ENCODE measurements at places on chromosomes 6 and 20.

DNA sequence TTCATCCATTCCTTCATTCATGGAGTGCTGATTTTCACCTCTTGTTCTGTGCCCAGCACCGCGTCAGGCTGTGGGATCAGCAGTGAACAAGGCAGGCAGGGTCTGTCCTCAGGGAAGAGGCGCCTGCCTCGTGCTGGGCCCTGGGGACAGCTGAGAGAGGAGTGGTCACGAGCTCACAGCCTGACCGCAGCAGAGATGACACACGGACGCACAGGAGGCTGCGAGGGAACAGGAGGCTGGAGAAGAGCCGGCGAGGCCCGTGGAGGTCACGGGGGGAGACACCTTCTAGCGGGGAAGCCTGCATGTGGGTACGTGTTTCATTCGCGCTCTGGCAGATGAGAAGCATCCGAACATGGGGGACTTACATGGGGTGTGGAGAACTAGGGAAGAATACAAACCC is 27.5 kb downstream of the PXDC1 start:
- peaks cover 38% of the 10 kb centered on the region for H3K4me1 ChIP-seq
- H3K27ac ChIP-seq, result no peak overlapping the region
- peaks cover 63% of the 10 kb centered on the region for H3K36me3 ChIP-seq
- no peaks in the 10 kb centered on the region for H3K27me3 ChIP-seq

- no peaks in the 10 kb centered on the region for H3K27me3 ChIP-seq
- peak overlapping the region; percentile 93 for H3K27ac ChIP-seq
- peaks cover 51% of the 10 kb centered on the region for H3K36me3 ChIP-seq
- peaks cover 32% of the 10 kb centered on the region for H3K4me1 ChIP-seq
- H3K4me3 ChIP-seq, result peak overlapping the region; percentile 77
These were observed 1.2 kb downstream of the DXO start for GRCh38 chr6:31970604-31971271.

DNA sequence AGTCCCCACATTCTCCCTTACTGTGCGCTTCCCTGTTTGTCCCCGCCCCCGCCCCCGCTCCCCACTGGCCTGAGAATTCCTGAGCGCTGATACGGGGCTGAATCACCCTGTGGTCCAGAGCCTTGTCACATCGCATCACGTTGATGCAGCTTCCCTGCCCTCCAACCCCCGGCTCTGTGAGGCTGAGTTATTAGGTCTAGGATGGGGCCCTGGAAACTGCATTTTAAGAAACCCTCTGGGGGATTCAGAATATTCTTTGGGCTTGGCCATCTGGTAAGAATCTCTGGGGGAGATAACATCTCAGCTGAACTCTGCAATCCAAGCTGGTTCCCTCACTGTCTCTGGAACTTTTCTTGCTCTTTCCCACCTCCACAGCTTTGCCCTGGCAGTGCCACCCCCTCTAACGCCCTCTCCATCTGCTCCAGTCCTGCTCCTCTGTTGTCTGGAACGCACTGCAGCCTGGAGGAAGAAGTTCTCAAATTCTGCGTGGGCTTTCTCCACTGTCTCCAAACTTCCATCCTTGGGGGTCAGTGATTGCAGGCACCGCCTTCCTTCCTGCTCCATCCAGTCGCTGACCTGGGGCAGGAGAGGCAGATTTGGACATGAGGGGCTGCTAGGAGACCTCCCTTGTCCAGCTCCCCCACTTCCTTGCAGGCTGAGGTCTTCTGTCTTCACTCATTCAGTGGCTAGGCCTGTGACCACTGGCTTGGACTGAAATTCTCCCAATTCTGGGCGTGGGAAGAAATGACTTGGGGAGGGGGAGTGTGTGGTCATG is 42.6 kb downstream of the KIAA1755 start:
- H3K27ac ChIP-seq, result no peak overlapping the region
- H3K27me3 ChIP-seq, result no peaks in the 10 kb centered on the region
- no peak for DNase-seq
- H3K4me1 ChIP-seq, result peaks cover 5% of the 10 kb centered on the region
- H3K36me3 ChIP-seq, result no peaks in the 10 kb centered on the region

DNA sequence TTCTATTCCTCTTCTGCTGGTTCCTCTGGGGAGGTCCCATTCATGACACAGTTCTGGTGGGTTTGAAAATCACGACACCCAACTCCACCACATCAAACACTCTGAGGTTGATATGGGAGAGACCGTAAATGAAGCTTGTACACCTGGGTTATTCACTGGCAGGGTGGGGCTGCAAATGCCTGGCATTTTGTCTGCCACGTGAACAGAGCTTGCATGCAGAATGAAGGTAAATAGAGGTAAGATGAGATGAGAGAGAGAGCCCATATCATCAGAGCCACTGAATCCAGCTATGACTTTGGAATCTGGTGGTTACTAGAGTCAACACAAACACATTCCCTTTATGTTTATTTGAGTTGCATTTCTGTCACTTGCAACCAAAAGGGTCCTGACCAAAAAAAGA is 97.4 kb downstream of the BANF2 start:
- H3K27ac ChIP-seq, result no peak overlapping the region
- no peak for DNase-seq
- H3K4me1 ChIP-seq, result peaks cover 20% of the 10 kb centered on the region
- H3K4me3 ChIP-seq, result no peak overlapping the region
- H3K27me3 ChIP-seq, result no peaks in the 10 kb centered on the region
- H3K36me3 ChIP-seq, result no peaks in the 10 kb centered on the region

- H3K36me3 ChIP-seq, result no peaks in the 10 kb centered on the region
- DNase-seq, result no peak
- H3K27me3 ChIP-seq, result no peaks in the 10 kb centered on the region
- H3K4me1 ChIP-seq, result no peaks in the 10 kb centered on the region
These were observed 317.0 kb downstream of the CDC5L start for GRCh38 chr6:44704240-44705150.

- H3K27ac ChIP-seq, result no peak overlapping the region
- H3K36me3 ChIP-seq, result peaks cover 16% of the 10 kb centered on the region
- H3K27me3 ChIP-seq, result no peaks in the 10 kb centered on the region
- no peak for DNase-seq
- H3K4me1 ChIP-seq, result peaks cover 12% of the 10 kb centered on the region
These were observed 5.5 kb downstream of the RWDD2A start for GRCh38 chr6:83198486-83199172.

- no peak overlapping the region for H3K4me3 ChIP-seq
- peaks cover 20% of the 10 kb centered on the region for H3K4me1 ChIP-seq
- no peaks in the 10 kb centered on the region for H3K27me3 ChIP-seq
- peak; percentile 94 for DNase-seq
- no peaks in the 10 kb centered on the region for H3K36me3 ChIP-seq
These were observed 49.4 kb upstream of the PTPN1 start for GRCh38 chr20:50460608-50461267.

GRCh38 chr6:41970436-41970846 is 28.8 kb upstream of the CCND3 start:
- H3K27ac ChIP-seq, result no peak overlapping the region
- H3K4me1 ChIP-seq, result peaks cover 5% of the 10 kb centered on the region
- H3K27me3 ChIP-seq, result no peaks in the 10 kb centered on the region

- H3K4me3 ChIP-seq, result peak overlapping the region; percentile 59
- peak; percentile 63 for DNase-seq
- peaks cover 4% of the 10 kb centered on the region for H3K27me3 ChIP-seq
- peaks cover 36% of the 10 kb centered on the region for H3K4me1 ChIP-seq
- no peaks in the 10 kb centered on the region for H3K36me3 ChIP-seq
- H3K27ac ChIP-seq, result no peak overlapping the region
These were observed 296.6 kb downstream of the PHACTR1 start for GRCh38 chr6:13012977-13013680.

- DNase-seq, result peak; percentile 95
- no peaks in the 10 kb centered on the region for H3K36me3 ChIP-seq
- peaks cover 38% of the 10 kb centered on the region for H3K4me1 ChIP-seq
These were observed 1.1 kb downstream of the SPAG4 start for GRCh38 chr20:35616465-35617396.

- DNase-seq, result no peak
- peak overlapping the region; percentile 3 for H3K27ac ChIP-seq
- H3K36me3 ChIP-seq, result no peaks in the 10 kb centered on the region
These were observed 131.0 kb upstream of the PHACTR1 start for GRCh38 chr6:12585497-12585958.

DNA sequence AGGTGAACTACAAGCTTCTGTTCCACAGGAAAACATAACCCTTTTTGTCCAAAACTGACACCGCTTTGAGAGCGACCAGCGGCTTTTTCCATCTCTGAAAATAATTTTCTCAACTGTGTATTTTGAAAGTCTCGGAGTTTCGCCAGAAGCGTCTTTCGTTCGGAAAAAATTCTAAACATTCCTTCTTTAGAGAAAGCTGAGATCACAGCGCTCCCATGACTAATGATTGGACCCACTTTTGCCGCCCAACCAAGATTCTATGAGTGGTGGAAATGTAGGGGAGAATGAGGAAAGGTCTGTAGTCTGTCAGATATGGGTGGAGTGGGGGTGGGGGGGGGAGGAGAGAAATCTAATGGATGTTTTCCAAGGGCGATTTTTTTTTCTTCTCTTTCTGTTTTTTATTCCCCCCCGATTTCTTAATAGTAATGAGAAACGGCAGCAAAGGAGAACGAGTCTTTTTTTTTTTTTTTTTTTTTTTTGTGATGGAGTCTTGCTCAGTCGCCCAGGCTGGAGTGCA is 189.3 kb downstream of the TRIM27 start:
- H3K36me3 ChIP-seq, result no peaks in the 10 kb centered on the region
- no peak overlapping the region for H3K27ac ChIP-seq
- DNase-seq, result no peak

- H3K36me3 ChIP-seq, result no peaks in the 10 kb centered on the region
- H3K4me1 ChIP-seq, result peaks cover 15% of the 10 kb centered on the region
- H3K27me3 ChIP-seq, result no peaks in the 10 kb centered on the region
- no peak overlapping the region for H3K4me3 ChIP-seq
These were observed 511.9 kb downstream of the KIF16B start for GRCh38 chr20:16061351-16061750.

- H3K4me3 ChIP-seq, result no peak overlapping the region
- H3K36me3 ChIP-seq, result no peaks in the 10 kb centered on the region
- peaks cover 22% of the 10 kb centered on the region for H3K4me1 ChIP-seq
- H3K27me3 ChIP-seq, result peaks cover 42% of the 10 kb centered on the region
- H3K27ac ChIP-seq, result no peak overlapping the region
These were observed 12.5 kb downstream of the TFAP2B start for GRCh38 chr6:50831186-50831585.

DNA sequence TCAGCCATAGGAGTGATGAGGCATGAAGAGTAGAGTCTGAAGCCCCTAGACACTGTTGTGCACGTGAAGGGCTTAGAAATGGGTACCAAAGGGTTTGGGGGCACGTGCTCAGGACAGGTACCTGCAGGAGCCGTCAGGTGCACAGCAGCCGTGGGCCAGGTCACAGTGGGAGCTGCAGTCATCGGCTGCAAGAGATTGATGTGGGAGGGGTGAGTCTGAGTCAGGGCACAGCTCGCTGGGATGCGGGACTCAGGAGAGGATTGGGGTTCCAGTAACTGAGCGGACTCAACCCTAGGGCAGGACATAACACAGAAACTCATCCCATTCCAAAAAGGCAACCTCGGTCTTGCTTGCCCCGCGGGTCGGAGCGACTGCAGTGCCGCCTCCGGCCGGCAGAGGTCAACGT is 1.1 kb downstream of the DLK2 start:
- peaks cover 36% of the 10 kb centered on the region for H3K36me3 ChIP-seq
- peak; percentile 85 for DNase-seq
- H3K27ac ChIP-seq, result no peak overlapping the region
- H3K4me1 ChIP-seq, result peaks cover 21% of the 10 kb centered on the region
- peak overlapping the region; percentile 66 for H3K4me3 ChIP-seq

DNA sequence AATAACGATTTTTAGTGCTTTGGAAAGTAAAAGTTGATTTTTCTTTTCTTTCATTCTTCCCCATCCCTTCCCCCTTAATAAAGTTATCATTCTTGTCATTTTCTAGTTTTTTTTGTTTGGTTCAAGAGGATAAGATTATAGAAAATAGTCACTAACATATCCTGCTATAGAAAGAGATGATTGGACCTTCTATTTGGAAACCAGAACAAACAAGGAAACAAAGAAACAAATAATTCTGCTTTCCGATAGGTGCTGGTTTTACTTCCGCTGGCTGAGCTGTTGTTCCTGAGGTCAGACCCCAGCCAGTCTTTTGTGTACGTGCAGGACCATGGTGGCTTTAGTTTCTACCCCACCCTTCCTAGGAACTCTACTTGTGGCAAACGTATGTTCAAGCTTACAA is at the start of gene CDH26:
CDH26 (plus strand) TSS at position 301 of the 400 bp plus-strand sequence. CDS start 304 bp downstream, outside the sequence.
- no peak for DNase-seq
- H3K4me3 ChIP-seq, result no peak within 1 kb of the TSS
- H3K4me1 ChIP-seq, result peaks cover 8% of the 10 kb centered on the region

Data from suprapubic skin (tissue), 4 donors.